ENCODE measurements at places on chromosomes 1 and 21. TPM values are rescaled to one million over a fixed set of nuclear protein-coding genes. Genes with fewer than 3 reads are reported as not detected.

DIO1 gene
- polyA plus RNA-seq = 5.8 TPM

TMEM82 gene
- 2.9 TPM for polyA plus RNA-seq

TSNAX gene
- 71.0 TPM for polyA plus RNA-seq

TNFRSF8 gene
- 0.32 TPM for polyA plus RNA-seq

ARHGEF16 gene
- polyA plus RNA-seq = 18.3 TPM

RHEX gene
- 4.5 TPM for polyA plus RNA-seq

SIK1 gene
- polyA plus RNA-seq = 5.7 TPM

TCHH gene
- polyA plus RNA-seq = not detected

PLA2G2F gene
- polyA plus RNA-seq = 0.17 TPM

SPRR3 gene
- not detected for polyA plus RNA-seq

WDR64 gene
- 0.14 TPM for polyA plus RNA-seq

GRCh38 chr1:9229549-9229948 lies 5.0 kb upstream of the H6PD start:
- DNase-seq = no peak

GRCh38 chr1:47687631-47688460 lies 250.0 kb downstream of the FOXD2 start:
- no peak for DNase-seq

DNA sequence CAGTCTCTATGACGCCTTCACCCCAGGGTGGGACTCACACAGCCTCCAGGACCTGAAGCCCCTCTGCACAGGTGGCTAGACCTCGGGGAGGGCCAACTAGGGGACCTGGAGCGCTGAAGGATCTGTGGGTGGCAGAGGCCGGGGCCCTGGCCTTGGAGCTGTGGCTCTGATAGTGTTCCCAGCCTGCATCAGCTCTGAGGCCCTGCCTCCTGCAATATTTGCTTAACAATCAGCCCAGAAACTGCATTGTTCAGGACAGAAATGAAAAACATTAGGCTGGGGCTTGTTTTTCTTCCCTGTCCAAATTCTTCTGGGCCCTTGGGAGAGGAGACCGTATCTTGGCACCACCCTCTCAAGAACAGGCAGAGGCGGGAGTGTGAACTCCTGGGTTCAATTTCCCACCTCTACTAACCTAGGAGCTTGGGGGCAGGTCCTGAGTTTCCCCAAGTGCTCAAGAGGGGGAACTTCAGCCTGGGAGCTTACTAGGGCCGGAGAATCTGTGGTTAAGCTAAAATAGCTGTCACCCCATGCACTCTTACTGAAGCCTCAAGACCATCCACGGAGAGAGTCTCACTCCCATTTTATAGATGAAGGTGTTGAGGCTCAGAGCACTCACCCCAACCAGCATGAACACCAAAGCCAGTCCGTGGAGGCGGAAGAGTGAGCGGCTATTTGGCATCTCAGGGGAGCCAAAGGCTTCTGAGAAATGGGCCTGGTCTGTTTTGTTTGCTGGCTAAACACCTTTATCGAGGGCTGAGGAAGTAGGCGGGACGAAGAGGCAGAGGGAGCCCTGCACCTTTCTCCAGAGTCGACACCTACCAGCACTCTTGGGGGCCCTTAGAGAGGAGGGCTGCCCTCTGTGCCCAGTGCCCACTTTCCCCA lies 18.8 kb upstream of the CASZ1 start:
- DNase-seq = no peak

DNA sequence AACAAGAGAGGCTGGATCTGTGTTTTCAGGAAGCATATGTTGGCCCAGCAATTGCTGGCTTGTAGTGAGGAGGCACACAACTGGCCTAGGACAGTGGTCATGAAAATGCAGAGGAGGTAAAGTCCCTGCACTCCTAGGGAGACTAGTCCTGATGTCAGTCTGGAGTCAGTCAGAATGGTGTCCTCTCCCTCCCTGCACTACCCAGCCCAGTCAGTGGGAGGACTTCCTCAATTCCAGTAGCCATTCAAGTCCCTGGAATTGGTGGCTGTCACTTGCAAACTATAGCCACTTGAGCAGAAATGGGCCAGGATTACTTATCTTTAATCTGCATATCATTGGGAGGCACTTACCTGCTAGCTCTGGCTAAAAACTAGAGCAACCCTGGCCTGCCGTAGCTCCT lies 18.6 kb downstream of the NDUFS5 start:
- DNase-seq = no peak

GRCh38 chr1:193120604-193121166 lies 1.1 kb upstream of the CDC73 start:
- DNase-seq = no peak

DNA sequence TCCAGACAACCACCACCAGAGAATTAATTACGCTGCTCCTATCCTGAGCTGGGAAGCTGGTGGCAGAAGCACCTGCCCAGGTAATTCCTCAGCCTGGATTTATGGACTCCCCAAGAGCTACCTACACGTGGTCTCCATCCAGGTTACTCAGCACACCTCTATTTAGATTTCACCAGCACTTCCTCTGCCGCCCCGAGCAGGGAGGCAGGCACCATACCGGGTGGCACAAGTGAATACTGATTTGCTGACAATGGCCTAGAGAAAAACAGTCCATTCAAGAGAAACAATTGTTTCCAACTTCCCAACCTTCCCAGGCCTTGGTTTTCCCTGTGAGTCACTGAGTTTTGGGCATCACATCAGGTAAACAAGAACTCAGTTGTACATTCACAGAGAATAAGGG lies 134.3 kb downstream of the MATN1 start:
- DNase-seq = no peak

DNA sequence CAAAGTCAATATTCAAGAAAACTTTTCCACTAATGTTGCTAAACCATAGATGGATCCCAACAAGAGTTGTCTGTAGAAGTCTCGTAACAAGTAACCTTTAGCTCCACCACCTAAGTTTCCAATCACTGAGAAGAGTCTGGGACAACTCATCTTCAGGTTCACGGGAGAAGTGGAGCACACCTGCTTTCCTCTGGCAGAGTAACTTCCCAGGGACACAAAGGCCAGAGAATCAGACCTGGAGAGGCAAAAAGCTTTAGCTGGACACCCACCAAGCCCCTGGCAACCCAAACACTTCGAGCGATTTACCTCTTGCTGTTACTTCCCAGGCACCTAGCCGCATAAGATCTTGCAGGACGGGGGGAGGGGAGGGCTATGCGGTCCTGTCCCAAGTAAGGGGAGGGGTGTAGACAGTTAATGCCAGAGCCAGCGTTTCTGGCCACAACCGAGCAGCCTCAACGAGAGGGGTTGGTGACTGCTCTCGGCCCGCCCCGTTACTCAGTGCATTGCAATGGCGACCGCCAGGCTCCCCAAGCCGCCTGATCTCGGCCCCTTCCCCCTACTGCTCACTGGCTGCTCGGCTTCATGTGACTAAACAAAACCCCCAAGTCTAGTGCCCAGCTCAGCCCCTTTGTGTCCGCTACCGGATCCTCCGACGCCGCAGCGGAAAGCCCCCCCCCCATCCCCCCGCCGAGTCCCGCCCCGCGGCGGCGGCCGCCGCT lies 709 bp downstream of the ZNF644 start:
- peak; percentile 60 for DNase-seq

GRCh38 chr1:43396059-43396458 lies 6.4 kb downstream of the SZT2 start:
- DNase-seq = no peak

DNA sequence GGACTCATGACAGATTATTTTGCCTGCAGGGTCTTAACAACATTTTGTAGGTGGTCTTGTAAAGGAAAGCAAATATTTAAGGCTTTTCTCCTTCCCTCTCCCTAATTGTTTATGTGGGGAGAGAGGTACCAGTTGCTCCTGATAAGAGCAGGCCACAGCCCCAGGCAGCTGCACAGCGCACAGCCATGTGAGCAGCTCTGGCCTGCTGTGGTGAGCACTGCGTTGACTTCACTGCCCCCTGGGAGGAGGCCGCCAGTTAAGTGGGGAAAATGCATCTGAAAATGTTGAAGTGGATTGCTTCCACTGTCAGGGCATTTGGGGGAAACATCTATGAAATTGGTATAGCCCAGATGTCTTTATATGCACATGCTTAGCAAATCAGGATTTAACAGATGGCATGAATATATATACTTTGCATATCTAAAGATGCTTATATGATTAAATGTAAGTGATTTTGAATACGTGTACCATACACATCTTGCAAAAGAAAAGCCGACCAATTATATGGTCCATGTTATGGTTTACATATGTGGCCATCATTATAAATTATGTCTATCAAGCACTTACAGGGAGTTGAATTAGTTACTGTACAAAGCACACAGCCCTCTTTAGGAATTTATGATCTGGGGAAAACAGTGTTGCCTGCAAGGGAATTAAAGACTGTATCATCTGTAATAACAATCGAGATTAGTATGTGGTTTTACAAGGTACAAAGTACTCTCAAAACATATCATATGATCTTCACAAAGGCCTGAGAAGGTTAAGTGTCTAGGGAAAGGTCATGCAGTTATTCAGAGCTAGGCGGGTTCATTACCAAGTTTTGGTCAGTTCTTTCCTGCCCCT lies 132.1 kb downstream of the RHOU start:
- no peak for DNase-seq

GRCh38 chr1:80293818-80294217 lies 1287.3 kb upstream of the ADGRL4 start:
- no peak for DNase-seq

DNA sequence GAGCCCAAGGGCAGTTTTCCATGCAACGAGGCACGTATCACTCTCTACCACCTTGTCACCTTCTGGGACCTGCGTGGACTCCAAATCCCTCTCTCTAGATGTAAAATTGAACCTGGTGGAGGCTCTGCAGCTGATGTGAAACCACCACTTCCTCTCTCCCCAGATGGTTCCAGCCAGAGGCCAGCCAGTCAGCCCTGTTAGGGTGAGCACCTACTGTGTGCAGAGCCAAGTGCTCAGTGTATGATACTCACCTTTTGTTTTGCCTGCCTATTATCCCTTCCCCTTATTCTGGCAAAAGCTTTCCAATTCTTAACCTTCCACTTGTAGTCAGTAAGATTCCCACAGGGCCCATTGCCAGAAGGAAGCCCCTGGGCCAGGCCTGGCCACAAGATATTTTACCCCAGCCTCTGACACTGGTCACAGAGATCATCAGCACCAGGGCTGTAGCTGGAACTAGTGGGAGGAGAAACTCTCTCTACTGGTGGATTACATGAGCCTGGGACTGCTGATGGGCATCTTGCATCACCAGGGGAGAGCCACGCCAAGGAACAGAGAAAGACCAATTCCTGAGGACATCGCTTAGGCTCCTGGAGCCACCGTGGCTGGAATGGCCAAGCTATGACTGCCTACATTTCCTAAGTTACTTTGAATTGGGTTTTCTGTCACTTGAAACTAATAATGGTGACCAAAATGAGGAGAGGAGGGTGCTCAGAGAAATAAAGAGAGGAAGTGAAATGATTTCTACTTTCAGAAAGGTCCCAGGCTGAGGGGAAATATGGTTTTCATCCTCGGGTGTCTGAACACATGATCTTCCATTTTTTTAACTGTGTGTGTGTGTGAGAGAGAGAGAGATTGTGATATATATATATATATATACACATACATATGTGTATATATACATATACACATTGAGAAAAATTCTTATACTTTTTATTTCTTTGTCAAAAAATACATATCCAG lies 26.6 kb upstream of the RD3 start:
- no peak for DNase-seq

DNA sequence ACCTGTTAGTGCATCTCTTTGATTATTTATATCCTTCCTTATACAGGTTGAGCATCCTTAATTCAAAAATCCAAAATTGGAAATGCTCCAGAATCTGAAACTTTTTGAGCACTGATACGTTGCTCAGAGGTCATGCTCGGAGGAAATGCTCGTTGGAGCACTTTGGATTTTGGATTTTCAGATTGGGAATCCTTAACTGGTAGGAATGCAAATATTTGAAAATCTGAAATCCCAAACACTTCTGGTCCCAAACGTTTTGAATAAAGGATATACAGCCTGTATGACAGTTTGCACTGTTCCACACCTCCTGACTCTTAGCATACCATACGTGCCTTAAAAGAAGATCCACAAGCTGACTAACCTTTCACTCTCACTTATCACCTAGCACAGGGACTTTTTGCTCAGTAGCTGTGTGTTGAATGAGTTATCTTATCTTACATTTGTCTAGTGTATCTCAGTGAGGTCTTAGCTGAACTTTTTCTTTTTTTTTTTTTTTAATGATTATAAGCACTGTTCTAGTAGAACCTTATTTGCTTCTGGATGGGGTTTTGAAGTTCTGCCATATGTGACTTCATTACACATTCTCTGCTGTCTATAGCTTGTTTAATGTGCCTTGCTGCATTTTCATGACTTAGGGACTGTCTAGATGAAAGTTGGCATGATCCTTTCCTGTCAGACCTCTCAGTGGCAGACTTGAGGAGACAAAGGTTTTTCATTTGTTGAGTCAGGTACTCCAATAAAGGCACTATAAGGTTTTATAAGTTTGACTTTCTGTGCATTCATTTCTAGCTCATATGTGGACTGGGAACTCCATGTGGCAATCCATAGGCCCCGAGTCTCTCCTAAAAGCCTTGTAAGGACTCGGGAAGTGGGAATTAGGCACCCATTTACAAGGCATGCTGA lies 21.6 kb downstream of the PTGFRN start:
- DNase-seq = no peak

DNA sequence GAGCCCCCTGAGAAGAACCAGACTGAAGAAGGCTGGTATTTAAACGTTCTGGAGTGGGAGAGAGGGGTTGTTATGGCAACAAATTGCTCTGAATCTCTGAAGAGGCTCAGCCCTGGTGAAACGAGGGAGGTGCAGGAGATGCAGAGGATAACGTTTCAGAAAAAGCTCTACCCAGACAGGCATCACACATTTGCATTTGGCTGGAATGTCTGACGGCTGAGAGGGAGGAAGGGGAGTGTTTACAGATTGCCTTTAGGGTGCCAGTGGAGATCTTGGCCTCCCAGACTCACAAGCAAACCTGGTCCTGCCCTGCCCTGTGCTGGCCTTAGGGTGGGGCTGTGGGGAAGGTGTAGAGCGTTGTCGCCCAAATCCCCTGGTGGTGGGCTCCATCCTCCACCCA lies 169.0 kb upstream of the AJAP1 start:
- DNase-seq = peak; percentile 22

DNA sequence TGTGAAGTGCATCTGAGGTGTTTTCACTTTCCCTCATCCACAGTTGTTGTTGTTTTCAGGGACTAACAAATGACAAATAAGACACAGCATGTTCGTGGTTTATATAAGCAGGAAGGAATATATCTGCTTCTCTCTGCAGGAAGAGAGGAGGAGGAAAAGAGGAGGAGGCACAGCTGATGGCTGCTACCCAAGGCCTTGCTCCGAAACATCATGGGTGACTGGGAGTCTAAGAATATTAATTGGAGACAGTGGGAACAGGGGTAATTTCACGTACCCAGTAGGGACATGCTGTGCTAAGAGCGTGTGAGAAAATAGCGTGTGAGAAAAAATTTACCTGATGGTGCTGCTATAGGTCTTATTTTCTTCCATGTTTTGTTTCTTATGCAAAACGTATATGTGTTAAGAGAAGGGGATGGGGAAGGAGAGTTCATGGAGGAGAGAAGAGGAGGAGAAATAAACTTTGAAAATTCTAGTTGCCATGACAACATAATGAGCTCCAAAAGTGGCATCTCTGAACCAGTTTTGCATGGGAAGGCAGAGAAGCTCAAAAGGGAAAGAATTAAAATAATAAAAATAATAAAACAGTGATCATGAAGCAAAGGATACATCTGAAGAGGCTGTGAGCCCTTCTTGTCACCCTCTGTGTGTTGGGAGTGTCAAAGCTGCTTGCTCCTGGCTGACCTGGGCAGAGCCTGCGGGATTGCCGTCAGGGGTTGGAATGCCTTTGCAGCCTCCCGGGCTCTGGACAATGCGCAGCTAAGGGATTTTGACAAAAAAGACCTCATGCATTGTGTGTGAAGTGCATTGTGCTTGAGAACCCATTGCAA lies 192.0 kb downstream of the CACNA1E start:
- DNase-seq = no peak
